ENCODE measurements at places on chromosomes 3 and 15. TPM values are rescaled to one million over a fixed set of nuclear protein-coding genes. Genes with fewer than 3 reads are reported as not detected.

- no peak for DNase-seq
Observed at GRCh38 chr15:88337993-88338392, 81.5 kb upstream of the NTRK3 start.

DNA sequence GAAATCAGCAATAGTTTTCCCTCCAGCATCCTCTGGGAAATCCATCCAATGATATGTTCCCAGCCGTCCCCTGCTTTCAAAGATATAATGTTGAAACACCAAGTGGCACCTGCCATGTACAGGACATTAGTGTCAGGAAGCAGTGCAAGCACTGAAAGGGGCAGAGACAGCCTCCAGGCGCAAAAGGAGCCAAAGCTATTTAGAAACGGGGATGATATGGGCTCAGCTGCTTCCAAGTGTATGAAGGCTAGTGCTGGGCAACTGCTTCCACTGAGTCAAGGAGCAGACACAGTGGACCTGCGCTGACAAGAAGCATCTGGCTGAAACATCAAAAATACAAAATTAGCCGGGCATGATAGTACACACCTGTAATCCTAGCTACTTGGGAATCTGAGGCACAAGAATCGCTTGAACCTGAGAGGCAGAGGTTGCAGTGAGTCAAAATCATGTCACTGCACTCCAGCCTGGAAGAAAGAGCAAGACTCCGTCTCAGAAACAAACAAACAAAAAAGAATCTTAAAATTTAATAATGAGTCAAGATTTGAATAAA, 119.7 kb downstream of the AQP9 start:
- DNase-seq = no peak

GRCh38 chr15:37921527-37922385, 12.7 kb upstream of the TMCO5A start:
- no peak for DNase-seq

DNA sequence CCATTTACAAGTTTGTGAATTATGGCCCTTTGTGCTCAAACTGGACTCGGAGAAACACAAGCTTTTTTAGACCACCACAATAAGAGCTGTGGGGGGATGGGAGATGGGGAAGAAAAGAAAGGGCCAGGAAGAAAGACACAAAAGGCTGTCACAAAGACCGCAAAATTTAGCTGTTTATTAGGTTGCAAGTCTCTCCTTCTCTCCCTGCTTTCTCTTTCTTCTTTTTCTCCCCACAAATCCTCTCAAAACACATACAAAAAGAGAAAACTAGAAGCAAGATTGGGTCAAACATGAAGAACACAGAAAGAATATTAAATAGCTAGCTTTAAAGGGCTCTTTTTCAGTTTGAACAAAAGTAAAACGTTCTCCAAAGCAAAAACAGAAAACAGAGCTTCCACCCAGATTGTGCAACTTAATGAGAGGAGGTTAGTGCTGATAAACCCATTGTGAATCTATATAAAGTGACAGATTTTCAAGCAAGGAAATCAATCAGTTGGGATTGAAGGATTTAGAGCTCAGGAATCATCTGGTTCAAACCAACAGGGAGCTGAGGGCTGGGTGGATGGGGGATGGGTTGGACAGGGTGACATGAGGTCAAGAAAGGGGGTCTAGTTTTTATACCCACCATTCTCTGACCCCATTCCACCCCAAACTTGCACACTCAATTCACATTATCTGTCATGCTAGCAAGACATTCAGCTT, 87.3 kb downstream of the DHX30 start:
- DNase-seq = no peak

GRCh38 chr3:119659606-119660291, 640 bp downstream of the POPDC2 start:
- no peak for DNase-seq

GRCh38 chr3:157918402-157918801, 187.8 kb downstream of the SHOX2 start:
- DNase-seq = no peak

DNA sequence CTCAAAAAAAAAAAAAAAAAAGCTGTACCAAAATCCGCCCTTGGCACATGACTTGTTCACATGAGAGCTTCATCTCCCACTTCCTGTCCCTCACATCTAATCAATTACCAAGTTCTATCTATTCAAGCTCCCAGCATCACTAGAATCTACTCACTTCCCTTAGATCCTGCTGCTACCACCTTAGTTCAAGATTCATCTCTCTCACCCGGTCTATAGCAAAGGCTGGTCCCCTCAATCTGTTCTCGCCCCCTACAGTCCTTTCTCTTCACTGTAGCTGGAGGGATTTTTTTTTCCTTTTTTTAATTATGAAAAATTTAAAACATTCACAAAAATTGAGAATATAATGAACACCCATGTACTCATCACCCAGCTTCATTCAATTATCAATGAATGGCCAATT, 16.7 kb upstream of the GPR160 start:
- no peak for DNase-seq

GRCh38 chr15:82731527-82731926, 21.9 kb upstream of the AP3B2 start:
- DNase-seq = no peak

GRCh38 chr3:184748219-184749135, 36.6 kb upstream of the MAGEF1 start:
- no peak for DNase-seq

GRCh38 chr3:153633407-153633806, 471.4 kb downstream of the RAP2B start:
- DNase-seq = no peak

DNA sequence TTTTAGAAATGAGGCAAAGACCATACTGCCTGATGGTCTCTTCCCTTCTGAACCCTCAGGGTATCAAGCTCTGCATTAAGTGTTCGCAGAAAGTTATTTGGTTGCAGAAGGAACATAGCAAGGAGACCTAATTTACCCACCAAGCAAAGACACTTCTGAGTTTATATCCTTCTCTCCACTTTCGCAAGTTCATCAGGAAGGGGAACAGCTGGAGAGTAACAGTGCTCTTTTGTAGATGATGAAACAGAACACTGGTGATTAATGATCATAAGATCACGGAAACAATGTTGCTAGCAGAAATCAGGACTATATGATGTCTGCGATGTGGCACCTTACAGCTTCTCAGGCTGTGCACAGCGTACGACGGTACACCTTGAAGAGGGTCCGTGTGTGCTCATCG, 62.1 kb downstream of the NCEH1 start:
- no peak for DNase-seq

DNA sequence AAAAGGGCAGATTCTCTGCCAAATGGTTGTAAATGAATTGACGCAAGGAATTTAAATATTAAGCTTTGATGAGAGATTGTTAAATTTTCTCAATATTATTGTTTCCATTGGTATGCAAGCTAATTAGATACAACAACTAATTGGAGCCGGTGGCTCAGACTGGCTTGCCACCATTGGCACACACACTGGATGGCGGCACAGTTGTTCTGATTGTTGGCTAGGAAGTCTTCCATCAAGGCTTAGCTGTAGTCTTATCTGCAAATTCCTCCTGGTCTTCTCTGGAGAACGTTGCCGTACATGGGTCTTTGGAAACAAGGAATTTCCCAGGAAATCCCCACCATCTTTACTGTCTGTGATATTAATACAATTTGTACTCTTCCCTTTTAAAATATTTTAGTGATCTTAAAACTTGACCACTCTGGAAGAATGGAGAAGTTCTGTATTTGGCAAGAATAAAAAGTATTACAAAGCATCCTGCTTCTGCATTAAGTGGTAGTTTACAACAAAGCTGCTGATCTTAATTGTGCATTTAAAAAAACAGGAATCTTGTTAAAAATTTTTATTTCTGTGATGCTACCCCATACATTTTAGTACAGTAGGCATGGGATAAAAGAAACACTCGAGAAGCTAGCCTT, 126.5 kb downstream of the UBE2E2 start:
- DNase-seq = no peak

- no peak for DNase-seq
Observed at GRCh38 chr15:78006567-78007205, 70.8 kb downstream of the TBC1D2B start.

DNA sequence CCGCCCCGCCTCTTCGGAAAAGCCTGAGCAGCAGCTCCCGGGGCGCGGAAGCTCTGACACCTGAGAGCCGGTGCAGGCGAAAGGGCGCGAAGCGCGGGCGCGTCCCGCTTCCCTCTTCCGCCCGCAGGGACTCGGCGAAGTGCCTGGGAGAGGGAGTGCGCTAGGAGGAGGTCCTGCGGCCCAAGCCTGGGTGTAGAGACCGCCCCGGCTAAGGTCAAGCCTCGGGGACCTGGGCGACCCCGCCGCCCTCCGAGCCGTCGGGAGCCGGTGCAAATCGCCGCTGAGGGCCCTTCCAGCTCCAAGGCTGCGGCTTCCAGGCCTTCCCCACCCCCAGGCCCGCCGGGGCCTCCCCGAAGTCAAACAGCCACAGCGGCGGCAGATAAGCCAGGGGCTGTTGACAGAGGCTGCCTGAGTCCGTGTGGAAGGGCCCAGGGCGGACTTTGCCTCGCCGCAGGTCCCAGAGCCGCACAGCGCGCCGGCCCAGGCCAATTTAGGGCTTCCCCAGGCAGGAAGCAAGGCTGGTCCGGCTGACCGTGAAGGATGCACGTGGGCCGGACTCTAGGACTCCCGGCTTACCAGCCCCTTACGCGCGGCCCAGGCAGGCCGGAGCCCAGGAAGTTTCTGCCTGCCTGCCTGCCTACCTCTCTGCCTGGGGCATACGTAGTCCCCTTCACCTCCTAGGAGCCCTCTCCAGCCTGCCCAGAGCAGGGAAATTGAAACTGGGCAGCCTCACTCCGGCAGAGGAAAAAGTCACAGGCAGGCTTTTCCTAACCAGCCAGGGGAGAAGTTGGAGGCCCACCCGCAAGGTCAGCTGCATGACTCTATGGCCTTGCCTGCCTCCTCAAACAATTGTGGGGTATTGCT, 2.3 kb downstream of the ITPKA start:
- no peak for DNase-seq

DNA sequence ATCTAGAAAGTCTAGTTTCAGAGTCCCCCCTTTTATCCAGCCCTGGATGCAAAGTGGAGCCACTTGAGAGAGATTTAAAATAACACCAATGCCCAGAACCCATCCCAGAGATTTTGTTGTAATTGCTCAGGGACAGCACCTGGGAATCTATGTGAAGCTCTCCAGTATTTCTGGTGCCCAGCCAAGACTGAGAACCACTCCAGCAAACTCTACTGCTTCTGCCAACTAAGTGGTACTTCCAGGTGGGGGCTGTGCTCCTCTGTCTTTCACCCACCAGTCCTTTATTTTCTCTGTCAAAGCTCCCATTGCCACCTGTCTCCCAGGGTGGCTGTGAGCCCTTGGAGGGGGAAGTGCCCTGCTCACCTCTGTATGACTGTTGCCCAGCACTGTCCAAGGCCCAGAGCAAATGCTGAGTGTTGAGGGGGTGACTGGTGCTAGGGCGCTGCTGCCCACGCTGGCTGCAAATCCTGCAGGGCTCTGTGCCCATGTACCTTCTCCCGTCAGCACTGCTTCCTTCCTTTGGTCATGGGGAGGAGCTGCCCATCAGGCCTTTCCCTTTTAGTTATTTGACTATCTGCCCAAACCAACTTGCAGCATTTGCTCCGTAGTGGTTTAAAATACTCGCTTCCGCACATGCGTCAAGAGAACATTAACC, 9.4 kb downstream of the CLSTN2 start:
- no peak for DNase-seq

DNA sequence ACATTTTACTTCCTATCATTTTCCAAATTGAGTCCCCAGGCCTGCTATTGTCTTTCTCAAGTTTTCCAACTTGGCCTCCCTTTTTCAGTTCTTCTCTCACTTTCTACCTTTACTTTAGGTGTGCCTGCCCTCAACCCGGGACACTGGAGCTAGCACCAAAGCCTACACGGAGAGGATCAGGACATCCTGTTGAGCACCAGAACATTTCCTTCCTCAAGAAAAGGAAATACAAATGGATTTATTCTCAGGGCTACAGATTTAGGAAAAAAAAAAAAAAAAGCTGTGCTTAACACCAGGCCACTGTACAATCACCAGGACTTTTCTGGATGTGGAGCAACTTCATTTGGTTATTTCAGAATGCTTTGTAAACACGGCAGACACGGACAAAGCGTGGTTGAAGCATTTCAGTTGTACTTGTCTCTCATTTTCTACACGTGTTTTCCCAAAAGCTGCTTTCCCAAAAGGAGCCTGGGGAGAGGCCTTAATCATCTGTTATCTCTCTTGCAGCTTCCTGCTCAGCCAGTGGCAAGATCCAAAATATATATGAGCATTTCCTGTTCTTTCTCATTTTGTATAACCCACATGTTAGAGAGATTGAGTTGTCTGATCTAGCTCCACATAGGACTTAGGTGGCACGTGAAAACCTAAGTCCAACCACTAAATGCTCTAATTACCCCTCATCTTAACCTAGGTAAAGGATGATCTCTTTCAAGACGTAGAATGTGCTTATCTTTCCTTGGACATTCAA, 15.5 kb upstream of the ATP1B3 start:
- no peak for DNase-seq

- DNase-seq = no peak
Observed at GRCh38 chr3:160869825-160870224, 113.8 kb downstream of the PPM1L start.

- DNase-seq = no peak
Observed at GRCh38 chr15:40590667-40591050, 3.4 kb upstream of the KNL1 start.

DNA sequence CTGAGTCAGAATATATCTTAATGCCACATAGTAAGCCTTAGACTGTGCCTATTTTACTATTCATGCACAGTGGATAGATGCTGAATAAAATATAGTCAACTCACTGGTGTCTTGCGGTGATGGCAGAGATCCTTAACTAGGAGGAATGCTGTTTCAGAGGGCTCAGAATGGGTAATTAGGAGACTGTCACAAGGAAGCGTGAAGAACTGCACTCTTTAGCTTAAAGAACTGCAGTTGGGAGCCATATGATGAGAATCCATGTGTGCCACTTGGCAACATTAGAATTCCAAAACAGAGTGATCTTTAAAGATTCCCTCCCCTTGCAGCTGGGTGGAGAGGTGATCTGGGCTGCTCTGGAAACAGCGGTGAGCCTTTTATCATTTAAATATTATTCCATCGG, 357.6 kb downstream of the MCTP2 start:
- DNase-seq = no peak

DNA sequence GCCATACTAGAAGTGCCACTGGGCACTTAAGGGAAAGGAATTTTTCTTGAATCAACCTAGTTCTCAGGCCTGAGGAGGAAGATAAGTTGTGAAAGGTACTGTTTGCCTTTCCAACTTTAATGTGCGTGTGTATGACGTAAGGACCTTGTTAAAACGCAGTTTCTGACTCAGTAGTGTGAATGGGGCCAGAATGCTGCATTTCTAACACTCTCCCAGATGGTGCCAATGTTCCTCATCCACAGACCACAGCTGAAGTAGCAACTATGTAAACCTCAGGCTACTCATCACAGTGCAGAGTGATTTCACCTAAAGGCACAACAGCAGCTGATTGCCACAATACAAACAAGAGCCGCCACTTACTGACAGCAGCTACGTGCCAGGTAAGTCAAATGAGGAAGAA, 103.6 kb downstream of the OTOL1 start:
- DNase-seq = no peak

GRCh38 chr3:140207541-140207940, 272.6 kb downstream of the CLSTN2 start:
- DNase-seq = no peak

Gene ANKRD63
- total RNA-seq = 0.23 TPM

Gene UNC13C
- not detected for total RNA-seq

Gene PLA2G4F
- total RNA-seq = not detected

Gene NPAP1
- not detected for total RNA-seq

Gene GRAMD2A
- total RNA-seq = not detected

Gene IL5RA
- 1.4 TPM for total RNA-seq

Measured in T-cell (primary cell).